ENCODE measurements at places on chromosomes 6 and 20.

GRCh38 chr20:53427951-53428350 lies 165.7 kb downstream of the ZNF217 start:
- ATAC-seq: no peak

DNA sequence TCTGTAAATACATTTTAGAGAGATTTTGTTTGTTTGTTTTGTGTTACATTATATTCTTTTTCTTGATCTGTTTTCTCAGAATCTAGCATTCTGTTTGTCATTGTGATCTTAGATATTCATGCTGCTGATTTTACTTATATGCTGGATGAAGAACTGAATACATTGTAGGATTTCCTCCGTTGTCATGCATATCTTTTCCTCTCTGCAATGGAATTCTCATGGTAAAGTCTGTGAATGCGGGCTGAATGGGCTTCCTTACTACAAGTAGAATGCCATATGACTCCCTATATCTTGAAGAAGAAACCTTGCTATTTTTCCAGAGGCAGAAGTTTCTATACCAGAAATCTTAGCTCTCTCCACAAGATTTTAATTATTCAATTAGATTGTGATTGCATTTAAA lies 2.4 kb upstream of the DEFB114 start:
- no peak for ATAC-seq

DNA sequence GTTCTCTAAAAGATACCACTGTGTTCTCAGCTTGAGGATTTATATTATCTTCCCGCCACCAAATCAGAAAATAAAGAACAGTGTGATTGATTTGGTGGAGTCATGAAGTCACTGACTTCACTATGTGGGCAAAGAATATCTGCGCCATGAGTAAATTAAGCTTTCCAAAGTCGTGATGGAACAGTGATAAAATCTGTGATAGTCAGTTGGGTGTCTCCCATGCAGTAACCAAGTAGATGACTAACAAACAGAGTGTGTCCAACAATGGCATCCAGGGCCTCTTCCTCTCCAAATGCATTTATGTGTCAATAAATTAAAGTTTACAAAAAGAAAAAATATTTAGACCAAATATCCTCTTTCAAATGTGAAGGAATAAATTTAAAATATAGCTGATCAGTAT lies 87.0 kb upstream of the DST start:
- ATAC-seq: no peak

GRCh38 chr6:114833211-114833610 lies 490.4 kb upstream of the HS3ST5 start:
- no peak for ATAC-seq

GRCh38 chr6:154238831-154239230 lies 117.8 kb downstream of the IPCEF1 start:
- no peak for ATAC-seq

- no peak for ATAC-seq
Measured at GRCh38 chr6:41887331-41887751, 7.8 kb downstream of the USP49 start.

DNA sequence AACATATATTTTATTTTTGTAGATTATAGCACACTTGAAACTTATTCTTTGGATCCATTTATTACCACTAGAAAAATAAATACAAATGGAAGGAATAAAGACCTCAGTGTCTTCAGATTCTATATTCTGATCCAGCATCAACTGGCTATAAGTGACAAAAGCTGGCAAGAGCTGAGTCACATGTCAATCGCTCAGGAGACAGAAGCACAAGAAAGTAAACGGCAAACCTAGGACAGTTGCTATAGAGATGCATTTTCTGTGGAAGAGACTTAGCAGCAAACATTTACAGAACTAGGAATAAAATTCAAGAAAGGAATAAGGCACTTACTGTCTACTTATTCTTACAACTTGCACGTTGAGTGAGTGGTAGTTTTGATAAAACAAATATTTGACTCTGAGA lies 230.4 kb downstream of the CLVS2 start:
- ATAC-seq: no peak

- no peak for ATAC-seq
Measured at GRCh38 chr20:10602221-10602871, 71.5 kb downstream of the JAG1 start.

GRCh38 chr6:170155464-170156196 lies 135.2 kb downstream of the DLL1 start:
- no peak for ATAC-seq

DNA sequence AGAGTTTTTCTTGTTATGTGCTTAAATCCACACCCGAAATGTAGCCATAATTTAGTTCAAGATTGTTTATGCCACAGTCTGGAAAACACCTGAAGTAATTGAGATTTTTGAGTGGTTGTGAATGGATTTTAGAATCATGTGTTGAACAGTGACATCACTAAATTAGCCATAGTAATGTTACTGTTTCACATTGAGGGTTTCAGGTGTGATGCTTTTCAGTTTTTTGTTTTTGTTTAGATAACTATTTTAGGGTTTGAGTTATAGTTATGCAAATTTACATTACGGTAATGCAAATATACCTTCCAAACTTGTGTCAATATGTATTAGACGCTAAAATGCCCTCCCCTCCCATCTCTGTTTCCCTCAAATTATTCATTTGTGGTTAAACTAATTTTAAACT lies 22.9 kb downstream of the QKI start:
- no peak for ATAC-seq

DNA sequence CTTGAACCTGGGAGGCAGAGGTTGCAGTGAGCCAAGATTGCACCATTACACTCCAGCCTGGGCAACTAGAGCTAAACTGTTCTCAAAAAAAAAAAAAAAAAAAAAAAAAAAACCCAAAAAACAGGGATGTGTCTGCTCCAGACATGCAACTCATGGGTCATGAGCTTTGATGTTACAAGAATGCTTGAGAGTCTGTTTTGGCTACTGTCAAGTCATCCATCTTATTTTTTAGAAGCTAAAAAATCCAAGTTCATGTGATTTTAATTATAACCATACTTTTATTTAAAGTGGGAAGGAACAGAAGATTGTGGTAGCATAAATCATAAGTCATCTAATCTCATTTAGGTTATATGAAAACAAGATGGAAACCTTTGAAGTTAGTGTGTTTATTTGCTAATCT lies 120.6 kb downstream of the PDE7B start:
- ATAC-seq: no peak

- no peak for ATAC-seq
Measured at GRCh38 chr20:52047811-52048764, 143.5 kb downstream of the ZFP64 start.

GRCh38 chr6:37626915-37627314 lies 70.8 kb downstream of the MDGA1 start:
- ATAC-seq: no peak

- ATAC-seq: peak; percentile 52
Measured at GRCh38 chr6:140441256-140441655, 1066.8 kb upstream of the CITED2 start.

DNA sequence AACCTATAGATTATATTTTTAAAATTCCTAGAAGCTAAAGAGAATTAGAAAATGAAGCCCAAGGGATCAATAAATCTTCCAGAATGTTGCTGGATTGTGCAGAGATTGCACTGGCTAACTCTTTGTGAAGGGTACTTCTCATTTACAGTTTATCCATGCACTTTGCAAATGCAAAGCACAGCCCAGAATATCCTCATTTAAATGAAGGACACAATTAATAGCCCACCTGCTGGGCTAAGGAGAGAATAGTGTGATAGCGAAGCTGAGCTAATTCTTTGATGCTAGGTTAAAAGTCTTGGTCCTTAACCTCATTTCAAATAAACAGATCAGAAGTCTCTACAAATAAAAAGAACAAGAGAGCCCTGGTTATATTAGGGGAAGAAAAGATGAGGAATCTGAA lies 72.5 kb downstream of the SMPDL3A start:
- ATAC-seq: no peak

- ATAC-seq: no peak
Measured at GRCh38 chr6:139868576-139868975, 494.1 kb upstream of the CITED2 start.

DNA sequence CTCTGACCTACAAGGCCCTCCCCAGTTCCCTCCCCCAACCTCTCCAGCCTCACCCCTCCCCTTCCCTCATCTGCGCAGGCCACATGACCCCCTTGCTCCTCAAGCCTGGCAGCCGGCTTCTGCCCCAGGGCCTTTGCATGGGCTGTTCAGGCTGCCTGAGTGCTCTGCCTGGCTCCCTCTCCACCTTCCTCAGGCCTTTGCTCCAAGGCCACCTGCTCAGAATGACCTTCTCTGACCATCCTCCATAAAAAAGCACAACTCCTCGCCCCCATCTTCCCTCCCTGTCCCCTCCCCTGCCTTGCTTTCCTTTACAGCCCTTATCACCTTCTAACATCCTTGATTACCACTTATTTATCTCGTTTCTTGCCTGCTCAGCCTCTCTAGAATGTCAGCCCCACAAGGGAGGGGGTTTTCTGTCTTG lies 38.7 kb downstream of the SPDEF start:
- no peak for ATAC-seq

DNA sequence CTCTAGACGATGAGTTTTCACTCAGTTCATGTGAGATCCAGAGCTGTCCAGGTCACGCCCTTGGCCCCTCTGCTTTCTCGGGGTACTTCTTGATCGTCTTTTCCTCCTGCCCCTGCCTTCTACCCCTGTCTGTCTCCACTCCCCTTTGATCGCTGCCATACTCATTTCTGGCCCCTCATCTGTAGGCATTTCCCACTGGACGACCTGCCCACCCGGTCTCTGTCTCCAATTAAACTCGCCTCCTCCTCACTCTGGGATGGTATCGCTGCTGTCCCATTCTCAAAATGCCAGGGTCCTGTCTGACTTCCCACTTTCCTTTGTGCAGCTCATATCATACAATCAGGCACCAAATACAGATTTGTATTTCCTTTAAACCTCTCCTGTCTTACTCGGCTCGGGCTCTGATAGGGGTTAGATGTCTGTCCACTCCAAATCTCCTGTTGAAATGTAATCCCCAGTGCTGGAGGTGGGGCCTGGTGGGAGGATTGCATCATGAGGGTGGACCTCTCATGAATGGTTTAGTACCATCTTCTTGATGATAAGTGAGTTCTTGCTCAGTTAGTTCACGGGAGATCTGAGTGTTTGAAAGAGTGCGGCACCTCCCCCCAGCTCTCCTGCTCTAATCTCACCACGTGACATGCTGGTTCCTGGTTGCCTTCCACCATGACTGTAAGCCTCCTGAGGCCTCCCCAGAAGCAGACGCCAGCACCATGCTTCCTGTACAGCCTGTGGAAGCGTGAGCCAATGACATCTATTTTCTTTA lies 3.5 kb upstream of the SYNJ2 start:
- ATAC-seq: no peak

- no peak for ATAC-seq
Measured at GRCh38 chr6:33824461-33825154, 20.8 kb upstream of the MLN start.

DNA sequence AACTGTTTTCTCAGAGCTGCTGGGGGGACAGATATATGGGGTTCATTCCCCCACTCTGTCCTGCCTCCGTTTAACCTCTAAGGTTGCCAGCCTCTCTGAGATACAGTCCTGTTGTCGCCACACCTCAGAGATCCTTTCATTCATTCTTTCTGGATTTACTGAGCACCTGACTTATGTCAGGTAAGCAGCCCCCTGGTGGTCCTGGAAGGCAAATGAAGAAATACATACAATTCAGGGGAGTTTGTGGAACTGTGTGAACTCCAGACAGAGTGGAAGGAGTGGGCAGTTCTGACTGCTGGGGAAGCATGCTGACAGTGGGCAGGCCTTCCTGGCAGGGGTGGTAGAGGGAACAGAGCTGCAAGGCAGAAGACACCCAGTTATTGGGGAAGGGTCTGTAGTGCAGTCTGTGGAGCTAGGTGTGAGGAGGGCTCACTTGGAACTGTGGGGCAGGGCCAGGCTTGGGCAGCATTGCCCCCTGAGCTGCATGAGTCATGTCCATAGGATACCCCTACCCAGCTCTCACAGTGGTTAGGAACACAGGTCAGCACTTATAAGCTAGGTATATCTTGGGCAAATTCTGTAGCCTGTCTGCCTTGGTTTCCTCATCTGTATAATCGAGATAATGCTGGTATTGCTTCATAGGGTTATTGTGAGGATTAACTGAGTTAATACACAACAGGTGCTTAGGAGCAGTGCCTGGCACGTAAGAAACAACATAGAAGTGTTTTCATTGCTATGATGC lies 12.8 kb upstream of the SGK2 start:
- ATAC-seq: no peak

GRCh38 chr6:54103497-54103896 lies 7.7 kb upstream of the MLIP start:
- no peak for ATAC-seq

DNA sequence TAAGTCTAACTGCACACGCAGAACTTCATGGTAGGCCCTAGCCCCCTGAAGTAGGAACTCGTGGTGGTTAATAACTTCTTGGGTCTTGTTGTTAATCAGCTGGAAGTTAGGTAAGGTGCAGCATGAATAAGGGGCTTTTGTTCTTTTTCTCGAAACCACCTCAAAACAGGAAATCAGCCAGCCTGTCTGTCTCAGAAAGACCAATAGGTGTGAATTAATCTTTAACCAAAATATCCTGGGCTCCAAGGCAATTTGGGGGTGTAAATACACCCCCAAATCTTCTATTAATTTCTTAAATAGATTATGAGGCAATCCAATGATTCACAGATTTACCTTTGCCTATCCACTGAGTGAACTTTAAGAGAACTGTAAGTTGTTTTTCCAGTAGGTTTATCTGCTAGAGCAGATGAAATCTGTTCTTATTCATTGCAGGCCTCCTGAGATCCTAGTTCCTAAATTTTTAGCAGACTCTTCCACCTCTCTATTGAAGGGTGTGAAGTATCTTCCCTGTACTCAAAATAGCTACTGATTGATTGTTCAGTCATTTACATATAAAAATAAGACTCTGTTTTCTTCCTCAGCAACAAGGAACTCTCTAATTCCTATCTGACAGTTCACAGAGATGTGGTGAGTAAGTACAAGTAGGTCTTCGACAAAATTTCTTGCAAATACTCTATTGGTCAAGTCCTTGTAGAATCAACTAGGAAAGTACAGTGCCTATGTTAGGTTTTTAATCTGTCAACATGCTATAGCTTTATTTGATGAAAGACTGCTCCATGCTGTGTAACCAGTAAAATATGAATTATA lies 427.1 kb upstream of the NOX3 start:
- ATAC-seq: no peak

DNA sequence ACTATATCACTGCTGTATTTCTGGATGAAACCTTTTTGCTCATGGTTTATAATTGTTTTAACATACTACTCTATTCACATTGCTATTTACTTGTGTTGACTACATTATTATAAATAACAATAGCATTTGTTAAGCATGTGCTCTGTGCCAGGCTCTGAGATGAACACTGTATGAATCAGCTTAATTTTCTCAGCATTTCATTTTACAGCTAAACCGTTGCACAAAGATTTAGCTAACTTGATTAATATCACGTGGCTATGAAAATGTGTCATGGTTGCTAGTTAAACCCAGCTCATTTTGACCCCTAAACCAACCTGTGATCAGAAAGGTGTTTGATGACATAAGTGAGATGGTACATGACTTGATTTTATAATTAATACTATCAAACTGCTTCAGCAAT lies 77.5 kb downstream of the NCOA7 start:
- ATAC-seq: peak; percentile 46

GRCh38 chr6:169073311-169073710 lies 180.3 kb downstream of the THBS2 start:
- ATAC-seq: no peak

GRCh38 chr20:58171796-58172425 lies 56.5 kb downstream of the ANKRD60 start:
- ATAC-seq: no peak

GRCh38 chr20:57380081-57380750 lies 11.0 kb upstream of the RBM38 start:
- ATAC-seq: no peak
